WTC11 (cell line): ENCODE measurements at places on chromosomes 12 and 14.

DNA sequence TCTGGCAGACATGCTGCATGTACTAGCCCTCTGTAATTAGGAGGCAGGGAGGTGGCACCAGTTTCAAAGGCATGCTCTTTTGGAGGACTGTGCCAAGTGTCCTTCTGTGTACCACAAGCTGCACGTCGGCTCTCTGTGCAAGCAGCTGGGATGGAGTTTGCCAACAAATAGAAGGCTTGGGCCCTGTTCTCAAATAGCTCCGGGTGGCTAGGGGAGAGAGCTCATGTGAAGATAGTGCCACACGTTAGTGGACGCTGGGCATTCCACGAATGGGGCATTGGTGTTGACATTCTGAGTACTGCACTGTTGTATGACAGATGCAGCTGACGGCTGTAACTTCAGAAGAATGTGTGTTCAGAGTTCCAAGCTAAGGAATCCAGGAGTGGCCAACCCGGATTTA lies 4.4 kb downstream of the AACS start:
- DNase-seq: no peak

DNA sequence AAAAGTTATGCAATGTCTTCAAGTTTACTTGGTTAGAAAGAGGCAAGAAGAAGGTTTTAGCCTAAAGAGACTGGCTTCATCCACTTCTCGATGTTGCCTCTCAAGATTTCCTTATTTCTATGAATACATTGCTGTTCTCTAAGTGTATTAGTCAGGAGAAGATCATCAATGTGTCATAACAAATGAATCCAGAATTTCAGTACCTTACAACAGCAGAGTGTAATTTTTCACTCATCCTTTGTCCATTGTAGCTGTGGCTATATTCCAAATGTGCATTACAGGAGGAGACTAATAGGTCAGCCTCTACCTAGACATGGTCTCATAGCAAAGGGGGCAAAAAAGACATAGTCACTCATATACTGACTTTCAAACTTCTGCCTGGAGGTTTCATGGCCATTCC lies 579.1 kb downstream of the PRKD1 start:
- no peak for DNase-seq

DNA sequence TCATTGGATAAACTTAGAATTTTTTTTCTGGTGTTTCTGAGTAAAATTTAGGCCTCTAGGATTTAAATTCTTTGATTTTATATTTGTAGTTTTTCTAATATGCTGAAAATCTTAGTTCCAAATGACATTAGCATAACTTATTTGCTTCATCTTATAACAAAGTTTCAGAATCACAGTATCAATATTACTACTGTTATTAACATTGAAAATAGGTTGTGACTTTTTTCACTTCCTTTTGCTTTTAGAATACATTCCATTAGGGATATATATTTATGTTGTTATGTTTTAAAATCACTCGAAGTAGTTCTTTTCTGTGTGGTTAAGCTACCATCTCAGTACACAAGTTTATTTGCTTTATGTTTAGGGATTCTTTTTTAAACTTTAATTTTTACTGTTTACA lies 12.8 kb downstream of the RAB3IP start:
- DNase-seq: no peak

DNA sequence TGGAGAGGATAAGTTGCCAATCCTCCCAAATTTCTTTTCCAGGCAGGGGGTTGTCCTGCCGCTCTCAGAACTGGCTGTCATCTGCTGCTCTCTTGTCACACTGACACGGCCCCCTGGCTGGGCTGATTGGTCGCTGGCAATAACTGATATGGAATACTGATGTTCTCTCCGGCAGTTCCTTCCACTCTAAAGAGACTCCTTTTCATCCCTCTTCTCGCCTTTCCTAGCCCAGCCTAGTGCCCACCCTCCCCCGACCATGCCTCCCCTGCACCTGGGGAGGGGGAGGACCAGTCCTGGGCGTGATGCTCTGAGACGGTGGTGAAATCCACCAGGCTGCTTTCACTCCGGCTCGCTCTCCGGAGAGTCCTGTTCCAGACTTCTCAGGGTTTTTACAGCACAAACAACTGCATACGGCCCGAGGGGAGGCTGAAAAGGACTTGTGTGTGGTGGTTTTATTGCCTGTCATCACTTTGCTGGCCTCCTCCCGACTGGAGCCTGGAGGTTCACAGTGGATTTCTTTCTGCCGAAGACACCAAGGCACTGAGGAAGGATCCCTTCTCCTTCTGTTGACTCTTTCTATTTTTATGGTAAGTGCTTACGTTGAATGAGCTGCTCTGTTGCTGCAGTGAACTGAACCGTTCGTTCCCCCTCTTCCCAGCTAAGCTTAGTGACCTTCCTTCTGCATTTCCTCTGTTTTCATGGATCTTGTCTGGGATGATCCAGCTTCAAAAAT lies at the start of gene ANO4:
TSS of gene ANO4 (plus strand) at position 336 of the 733 bp plus-strand sequence. CDS start 107,010 bp downstream, outside the sequence.
- DNase-seq: peak; percentile 22

DNA sequence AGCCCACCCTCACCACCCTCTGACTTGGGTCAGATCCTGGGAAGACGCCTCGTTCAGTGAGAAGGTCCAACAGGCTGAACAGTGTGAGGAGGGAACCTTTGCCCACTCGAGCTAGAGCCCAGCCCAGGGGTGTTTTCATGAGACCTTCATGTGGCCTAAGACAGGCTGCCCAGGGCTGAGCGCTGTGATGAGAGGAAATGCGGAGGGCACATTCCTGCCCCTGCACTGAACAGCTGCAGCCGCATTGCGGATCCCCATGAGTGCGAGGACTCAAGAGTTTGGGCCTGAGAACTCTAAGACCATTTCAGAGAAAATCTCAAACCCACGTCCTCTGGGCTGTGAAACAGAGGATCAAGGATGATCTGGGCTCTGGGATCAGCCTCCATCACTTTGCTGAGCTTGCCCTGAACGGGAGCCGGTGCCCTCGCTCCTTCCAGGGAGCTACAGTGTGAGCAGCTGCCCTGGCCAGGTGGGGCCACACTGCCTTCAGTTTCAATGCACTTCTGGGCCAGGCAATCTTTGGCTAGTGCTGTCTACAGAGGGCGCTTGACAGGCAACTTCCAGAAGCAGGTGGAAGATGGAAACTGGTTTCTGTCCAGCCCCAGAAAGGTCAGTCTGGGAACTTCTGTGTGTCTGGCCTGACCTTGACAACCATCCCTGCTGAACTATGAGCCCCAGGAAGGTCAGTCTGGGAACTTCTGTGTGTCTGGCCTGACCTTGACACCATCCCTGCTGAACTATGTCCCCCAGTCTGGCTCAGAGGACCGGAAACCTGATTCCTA lies 43.5 kb upstream of the P2RX7 start:
- peak; percentile 48 for DNase-seq

DNA sequence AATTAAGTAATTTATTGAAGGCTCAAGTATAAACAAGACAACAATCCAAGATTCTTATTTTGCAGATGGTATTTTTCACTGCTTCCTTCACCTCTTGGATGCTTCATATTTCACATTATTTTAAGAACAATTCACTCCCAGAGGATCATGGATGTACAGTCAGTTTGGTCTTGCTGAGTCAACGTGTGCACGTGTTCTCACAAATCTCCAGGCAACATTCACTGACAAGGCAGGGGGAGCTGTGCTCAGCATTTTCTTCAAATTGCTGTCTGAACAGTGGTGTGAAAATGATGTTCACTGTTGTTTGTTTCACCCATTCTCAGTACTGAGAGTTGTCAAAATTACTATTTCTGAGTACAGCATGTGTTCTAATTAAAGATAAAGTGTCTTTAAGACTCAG lies 118.3 kb upstream of the SLC38A4 start:
- DNase-seq: no peak

- DNase-seq: no peak
Observed at GRCh38 chr14:58662759-58663158, 25.0 kb downstream of the DACT1 start.

GRCh38 chr14:93231129-93231979 lies 24.3 kb downstream of the UBR7 start:
- no peak for DNase-seq

- DNase-seq: no peak
Observed at GRCh38 chr14:88007608-88008007, 2.7 kb downstream of the GPR65 start.

GRCh38 chr12:30794591-30795409 lies 40.0 kb upstream of the CAPRIN2 start:
- peak; percentile 42 for DNase-seq

DNA sequence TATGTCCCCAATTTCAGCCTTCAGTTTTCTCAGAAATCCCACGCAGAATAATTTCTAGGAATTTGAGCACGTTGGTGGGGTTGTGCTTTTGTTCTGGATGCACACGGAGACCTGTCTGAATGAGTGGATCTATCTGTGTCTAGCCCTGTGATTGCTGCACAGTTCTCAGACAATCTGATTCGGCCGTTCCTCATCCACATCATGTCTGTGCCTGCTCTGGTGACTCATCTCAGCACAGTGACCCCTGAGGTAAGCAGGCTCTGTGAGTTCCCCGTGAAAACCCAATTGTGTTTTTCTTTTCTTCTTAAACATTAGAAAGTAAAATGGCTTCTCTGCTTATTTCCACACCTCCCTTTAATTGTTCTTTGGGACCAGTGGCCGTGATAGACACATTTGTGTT lies 20.2 kb downstream of the UBE3B start:
- DNase-seq: no peak

- no peak for DNase-seq
Observed at GRCh38 chr14:65070471-65070976, 31.8 kb downstream of the MAX start.

- DNase-seq: no peak
Observed at GRCh38 chr14:20458031-20458789, 3.0 kb downstream of the PIP4P1 start.
